ENCODE measurements at places on chromosomes 13 and 19.

DNA sequence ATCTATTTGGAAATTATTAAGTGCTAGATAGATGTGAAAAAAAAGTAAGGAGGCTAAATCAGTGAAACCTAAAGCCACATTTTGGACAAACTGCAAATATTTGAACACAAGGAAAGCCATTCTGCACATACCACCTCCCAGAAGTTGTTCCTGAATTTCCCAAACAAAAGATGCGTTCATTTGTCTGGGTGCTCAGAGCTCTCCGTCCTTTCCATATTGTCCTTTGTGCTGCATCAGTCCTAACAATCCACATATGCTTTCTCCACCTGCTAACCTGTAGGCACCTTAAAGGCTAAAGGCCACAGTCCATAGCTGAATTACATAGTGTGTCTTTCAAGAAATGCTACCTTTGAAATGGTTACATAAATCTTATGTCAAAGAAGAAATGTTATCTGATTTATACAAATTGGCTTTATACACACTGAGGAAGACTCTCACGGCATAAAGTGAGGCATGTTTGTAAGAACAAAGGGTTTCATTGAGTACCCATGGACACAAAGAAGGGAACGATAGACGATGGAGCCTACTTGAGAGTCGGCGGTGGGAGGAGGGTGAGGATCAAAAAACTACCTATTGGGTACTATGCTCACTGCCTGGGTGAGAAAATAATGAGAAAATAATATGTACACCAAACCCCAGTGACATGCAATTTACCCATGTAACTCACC is 182.0 kb downstream of the RGCC start:
- no peak for DNase-seq

- DNase-seq = no peak
Measured at GRCh38 chr19:12767150-12767549, 8.2 kb downstream of the HOOK2 start.

GRCh38 chr13:25169356-25169755 is 2.7 kb downstream of the AMER2 start:
- DNase-seq = no peak

DNA sequence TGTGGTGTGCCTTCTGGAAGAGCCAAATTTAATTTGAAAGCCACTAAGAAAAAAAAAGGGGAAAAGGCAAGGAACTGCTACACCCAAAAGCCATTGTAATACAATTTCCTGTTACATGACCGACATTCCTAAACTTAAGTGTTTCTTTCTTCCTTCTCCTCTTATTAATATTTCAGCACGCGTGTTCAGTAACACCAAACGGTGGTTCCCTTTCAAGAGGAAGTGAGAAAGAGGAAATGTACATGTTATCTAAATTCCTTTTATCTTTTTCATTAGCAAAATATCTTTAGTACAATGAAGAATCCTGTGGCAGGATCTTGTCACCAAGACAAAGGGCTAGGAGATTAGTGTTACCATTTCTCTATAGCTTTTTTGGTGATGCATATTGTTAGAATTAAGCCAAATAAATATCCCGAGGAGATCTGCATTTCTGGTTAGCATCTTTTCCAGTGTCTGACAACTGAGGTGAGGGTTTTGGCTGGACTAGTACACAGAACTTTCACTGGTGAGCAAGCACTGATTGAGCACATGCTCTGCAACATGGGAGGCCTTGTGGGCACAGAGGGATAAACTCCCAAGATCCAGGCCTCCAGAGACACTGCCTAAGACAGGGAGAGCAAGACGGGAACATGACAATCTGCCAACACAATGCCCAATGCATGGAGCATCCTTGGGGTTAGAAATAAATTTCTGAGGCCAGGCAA is 22.1 kb downstream of the LATS2 start:
- DNase-seq = no peak

DNA sequence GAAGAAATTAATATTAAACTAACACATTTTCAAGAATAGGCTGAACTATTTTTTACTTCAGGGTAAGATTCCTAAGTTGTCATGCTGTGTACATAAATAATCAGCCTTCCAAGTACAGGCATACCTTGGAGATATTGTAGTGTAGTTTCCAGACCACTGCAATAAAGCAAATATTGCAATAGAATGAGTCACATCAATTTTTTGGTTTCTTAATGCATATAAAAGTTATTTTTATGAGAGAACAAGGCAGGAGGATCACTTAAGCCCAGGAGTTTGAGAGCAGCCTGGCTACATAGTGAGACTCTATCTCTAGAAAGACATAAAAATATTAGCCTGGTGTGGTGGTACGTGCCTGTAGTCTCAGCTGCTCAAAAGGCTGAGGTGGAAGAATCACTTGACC is 511.5 kb downstream of the UQCRFS1 start:
- DNase-seq = no peak

DNA sequence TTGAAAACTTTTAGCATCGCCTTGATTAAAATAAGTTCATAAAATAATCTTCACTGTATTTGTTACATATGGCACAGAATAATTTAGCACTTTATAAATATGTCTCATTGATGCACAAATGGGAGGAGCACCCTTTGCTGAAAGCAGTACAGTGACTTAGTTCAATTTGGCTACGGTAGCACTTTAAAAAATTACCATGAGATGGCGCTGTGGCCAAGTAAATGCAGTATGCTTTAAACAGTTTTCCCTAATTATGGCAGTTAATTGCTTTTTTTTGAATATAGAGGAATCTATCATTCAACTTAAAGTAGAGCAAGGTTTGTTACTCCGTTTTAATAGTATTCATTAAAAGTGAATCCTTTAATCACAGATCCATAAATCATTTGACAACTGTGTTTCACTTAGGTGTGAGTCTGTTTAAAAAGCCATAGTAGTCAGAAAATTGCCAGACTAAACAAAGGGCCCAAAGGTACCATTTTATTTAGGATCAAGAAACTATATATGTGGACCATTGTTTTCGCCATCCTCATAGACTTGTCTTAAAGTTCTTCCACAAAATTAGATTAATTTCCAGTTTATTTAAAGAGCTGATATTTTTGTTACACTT is 34.7 kb upstream of the ESD start:
- DNase-seq = peak; percentile 23

DNA sequence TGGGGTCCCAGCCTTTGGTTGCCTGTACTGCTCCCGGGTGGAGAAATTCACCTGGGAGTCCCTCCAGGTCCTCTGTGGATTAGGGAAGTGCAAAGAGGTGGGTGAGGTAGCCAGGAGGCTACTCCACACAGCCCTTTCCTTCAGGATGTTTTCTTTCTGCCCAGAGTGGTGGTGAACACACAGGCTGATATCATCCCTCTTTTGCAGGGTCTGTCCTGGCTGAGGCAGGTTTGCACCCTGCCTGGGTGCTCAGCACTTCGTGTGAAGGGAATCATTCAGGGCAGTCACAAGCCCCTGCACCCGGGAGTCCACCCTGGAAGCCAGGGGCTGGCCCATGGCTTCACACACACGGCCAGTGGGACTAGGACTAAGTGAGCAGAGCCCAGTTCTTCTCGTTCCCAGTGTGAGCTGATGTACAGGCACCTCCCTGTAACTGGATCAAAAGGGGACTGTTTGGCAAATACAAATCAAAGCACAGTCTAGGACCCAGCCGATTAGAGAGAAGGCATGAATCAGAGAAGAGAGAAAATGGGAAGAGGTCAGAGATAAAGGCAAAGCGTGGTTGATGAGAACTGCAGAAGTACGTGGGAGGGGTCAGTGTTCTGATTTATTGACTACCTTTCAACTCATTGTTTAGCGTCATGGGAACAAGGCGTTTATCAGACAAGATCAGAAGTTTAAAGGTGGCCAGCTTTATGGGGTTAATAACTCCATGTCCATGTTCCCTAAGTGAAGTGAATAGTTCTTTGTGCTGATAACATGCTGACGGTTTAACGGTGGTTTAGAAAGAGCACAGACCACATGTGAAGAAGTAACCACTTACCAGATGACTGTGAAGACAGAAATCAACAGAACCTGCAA is 30.4 kb upstream of the SPATA13 start:
- no peak for DNase-seq

- DNase-seq = no peak
Measured at GRCh38 chr13:75445717-75446499, 36.1 kb downstream of the TBC1D4 start.

DNA sequence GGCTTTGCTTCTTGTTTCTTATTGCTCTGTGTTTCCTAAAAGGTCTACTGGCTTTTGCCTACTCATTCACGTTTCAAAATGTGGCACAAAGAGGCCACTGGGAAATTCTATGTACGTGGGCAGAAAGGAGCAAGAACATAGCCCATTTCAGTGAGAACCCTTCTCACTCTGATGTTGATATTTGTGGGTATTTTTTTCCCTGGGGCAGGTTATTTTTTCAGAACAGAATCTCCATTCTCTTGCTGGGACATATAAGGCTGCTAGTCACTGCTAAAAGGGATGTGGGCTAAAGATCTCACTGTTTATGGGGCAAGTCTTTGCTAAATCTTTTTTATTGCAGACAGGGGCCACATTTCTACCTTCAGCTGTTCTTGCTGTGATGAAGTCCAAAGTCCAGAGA is 27.1 kb downstream of the EDNRB start:
- no peak for DNase-seq

DNA sequence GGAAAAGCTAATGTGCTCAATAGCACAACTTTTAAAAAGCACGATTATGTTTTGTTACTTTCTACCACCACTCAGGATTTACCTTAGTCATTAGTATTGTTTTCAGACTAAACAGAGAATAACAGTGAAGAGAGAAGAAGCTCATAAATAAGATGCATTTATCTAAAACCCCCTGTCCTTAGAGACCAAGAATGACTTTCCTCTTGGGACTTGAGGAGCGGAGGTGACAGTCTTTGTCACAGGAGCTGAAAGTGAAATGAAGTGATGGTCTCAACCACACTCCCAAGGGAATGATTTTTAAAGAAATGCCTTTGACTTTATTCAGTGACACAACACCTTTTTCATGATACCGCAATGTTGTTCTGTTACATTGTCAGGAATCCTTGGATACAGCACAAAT is 190.6 kb upstream of the NBEA start:
- no peak for DNase-seq

DNA sequence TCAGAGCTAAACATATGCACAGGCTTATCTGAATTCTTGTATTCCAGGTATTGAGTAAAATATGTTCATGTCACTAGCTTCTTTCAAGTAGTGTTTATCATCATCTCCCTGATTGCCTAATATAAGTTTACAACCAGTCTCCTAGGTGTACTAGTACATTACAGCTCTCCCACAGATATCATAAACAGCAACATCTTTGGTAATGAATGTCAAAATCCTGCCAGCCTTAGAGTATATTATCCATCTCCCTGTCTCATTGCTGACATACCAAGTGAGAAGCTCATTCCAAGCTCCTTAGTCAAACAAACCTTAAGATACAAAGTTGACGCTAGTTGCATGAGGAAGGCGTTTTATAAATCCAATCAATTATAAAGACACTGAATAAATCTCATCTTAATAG is 689.1 kb upstream of the GPC6 start:
- no peak for DNase-seq

DNA sequence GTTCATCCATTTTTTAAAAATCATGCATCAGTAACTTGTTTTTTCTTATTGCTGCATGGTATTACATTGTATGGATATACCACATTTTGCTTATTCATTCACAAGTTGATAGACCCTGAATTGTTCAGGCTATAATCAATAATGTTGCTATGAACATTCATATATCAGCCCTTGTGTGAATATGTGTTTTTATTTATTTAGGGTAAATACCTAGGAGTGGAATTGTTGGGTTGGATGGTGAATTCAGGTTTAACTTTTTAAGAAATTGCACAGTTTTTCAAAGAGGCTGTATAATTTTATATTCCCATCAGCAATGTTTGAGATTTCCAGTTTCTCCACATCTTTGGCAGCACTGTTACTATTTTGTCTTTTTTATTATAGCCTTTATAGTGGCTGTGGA is 82.1 kb downstream of the URI1 start:
- DNase-seq = no peak

DNA sequence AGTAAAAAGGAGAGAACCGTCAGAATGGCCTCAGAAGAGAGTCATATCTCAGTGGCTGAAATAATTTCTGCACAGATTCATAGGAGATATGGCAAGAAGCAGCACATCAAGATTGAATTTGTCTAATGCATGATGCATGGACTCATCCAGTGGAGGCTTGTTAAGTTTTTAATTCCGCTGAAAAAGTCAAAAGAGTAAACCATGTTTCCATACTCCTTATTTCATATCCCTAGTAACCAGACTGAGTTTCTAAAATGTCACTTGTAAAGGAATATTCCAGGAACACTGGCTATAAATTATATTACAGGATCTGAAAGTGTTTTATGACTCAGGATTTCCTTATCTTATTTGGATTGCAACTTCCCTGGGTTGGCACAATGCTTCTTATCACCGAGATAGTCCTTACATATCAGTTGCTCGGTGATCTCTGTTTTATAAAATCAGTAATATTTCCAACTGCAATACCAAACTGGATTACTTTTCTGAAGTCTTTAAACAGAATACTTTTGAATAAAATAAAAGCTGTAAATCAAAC is 180.2 kb upstream of the TSC22D1 start:
- no peak for DNase-seq

- no peak for DNase-seq
Measured at GRCh38 chr13:76852986-76853385, 33.2 kb downstream of the KCTD12 start.

Measured in fibroblast of the conjunctiva (primary cell).